ENCODE measurements at places on chromosomes 2 and 18.

GRCh38 chr2:123073371-123073770, 951.7 kb upstream of the CNTNAP5 start:
- DNase-seq = no peak

DNA sequence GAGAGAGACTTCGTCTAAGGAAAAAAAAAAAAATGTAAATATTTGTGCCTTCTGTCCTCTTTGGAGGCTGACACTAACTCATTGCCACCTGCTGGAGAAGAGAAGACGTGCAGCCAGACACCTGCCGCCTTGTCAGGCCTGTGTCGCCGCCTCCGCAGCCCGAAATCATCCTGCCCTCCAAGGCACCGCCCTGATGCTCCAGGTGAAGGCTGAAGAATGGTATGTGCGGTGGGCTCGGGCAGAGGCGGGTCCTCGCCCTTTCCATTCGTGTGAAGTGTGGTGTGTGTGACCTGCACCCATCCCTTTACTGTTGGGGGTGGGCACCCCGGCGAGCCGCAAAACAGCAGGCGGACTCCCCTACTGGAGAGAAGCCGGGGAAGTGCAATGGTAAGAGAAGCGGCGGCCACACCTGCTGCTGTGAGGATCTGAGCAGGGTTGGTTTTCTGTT, 60.4 kb downstream of the FAM161A start:
- DNase-seq = peak; percentile 32

DNA sequence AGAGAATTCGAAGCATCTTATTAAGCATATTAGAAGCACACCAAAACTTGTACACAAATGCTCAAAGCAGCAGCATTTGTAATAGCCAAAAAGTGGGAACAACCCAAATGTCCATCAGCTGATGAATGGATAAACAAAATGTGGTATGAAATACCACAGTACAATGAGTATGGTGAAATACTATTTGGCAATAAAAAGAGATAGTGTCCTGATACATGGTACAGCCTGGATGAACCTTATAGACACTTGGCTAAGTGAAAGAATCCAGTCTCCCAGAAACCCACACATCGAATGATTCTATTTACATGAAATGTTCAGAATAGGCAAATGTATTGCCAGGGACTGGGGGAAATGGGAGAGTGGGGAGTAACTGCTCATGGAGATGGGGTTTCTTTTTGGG, 3.0 kb downstream of the SPATA3 start:
- DNase-seq = no peak

DNA sequence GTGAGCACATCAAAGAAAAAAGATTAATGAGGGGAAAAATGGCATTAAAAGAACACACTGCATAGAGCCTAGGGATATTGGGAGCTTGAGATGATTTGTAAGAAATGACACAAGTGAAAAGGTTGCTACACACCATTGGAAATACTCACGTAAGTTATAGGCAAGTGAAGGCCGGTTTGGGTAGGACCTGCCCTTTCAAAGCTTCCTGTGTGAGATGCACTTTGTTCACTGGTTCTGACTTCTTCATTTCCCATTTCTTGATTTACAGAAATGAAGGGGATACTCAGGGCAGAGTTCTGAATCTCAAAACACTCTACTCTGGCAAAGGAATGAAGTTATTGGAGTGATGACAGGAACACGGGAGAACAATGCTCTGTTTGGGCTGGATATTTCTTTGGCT, at the start of gene IL18RAP:
TSS of gene IL18RAP (plus strand) at position 251 of the 400 bp plus-strand sequence. CDS start at position 369, 118 bp downstream.
- DNase-seq = no peak
